ENCODE measurements at places on chromosomes 3 and 15. TPM values are rescaled to one million over a fixed set of nuclear protein-coding genes. Genes with fewer than 3 reads are reported as not detected.

SNX22 gene
- total RNA-seq, result 0.37 TPM

FAM174B gene
- total RNA-seq, result 2.5 TPM

GRCh38 chr3:198030125-198030524, 70.1 kb downstream of the LMLN start:
- DNase-seq, result no peak

- DNase-seq, result no peak
Measured at GRCh38 chr15:62544446-62544845, 379.4 kb upstream of the C2CD4B start.
